ENCODE measurements at places on chromosomes 6 and 20. TPM values are rescaled to one million over a fixed set of nuclear protein-coding genes. Genes with fewer than 3 reads are reported as not detected.

GRCh38 chr20:44188752-44189151 is 1.8 kb upstream of the JPH2 start:
- no peak for ATAC-seq

Gene CGA
- 0.80 TPM for total RNA-seq

Gene PREP
- total RNA-seq = 27.2 TPM

DNA sequence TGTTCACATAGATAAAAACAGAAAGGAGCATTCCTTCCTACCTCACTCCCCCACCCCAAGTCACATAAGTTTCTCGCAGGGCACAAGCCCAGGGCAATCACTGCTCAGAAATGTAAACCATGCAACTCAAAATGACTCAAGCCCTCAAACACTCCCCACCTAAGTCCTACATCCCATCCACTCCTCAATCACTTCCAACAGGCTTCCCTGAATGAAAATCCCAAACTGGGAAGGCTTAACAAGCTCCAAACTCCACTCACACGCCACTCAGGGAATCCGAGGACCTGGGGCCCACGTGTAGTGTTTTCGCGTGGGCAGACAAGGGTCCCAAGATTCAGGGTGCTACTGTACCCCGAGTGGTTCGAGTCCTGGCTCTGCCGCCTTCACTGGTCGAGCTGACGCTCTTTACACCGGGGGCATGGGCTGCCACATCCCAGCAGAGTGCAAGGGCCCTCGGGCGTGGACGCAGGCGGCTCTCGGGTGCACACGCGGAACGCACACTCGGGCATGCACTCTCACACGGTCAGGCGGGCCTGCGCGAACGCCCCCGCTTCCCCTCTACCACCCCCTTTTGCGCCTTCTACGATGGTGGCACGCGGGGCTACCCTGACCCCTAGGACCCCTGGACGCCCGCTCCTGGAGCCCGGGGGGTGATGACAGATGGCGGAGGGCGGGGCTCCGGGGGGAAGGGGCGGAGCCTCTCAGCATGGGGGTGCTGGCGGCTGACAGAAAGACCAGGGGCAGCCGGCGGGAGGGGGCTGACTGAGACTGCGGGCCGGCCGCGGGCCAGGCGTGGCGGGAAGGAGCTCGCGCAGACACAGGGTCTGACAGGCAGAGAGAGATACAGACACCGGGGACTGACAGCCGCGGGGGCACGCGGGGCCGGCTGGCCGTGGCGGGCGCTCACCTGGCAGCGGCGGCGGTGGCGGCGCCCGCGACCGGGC is 657 bp downstream of the ZHX3 start:
- ATAC-seq = peak; percentile 76

- no peak for ATAC-seq
These were observed 799 bp upstream of the SHPRH start for GRCh38 chr6:145964948-145965366.

DNA sequence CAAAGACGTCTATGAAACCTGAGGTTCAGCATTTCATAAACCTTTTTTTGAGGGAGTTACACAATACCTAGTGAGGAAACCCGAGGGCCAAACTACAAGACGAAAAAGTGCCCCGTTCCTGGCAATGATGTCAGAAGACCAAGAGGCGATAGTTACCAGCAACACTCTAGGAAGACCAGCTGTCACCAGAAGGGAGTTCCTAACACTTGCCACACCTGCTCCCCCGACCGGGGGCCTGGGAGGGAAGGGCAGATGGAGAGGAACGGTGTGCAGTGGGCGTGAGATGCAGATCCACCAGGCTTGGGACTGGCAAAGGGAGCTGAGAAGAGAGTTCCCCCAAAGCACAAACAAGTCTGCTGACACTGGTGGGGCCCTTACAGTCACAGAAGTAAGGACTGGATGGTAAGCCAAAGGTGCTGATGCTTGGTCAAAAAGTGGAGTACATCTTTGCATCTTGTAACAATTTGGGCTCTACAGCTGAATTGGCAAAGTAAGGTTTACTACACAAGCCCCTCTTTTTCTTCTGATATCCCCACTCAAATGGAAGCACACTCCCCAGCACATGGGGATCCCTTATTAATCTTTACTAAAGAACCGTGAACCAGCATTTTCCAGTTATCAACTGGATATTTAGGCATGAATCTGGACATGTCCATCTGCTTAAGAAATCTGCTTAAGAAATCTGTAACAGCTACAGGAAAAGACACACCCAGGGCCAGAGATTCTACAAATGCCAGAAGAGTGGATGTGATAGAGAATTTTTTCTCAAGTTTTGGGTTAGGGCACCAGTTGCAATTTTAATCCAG is 38.5 kb downstream of the PANK2 start:
- ATAC-seq = peak; percentile 14

DNA sequence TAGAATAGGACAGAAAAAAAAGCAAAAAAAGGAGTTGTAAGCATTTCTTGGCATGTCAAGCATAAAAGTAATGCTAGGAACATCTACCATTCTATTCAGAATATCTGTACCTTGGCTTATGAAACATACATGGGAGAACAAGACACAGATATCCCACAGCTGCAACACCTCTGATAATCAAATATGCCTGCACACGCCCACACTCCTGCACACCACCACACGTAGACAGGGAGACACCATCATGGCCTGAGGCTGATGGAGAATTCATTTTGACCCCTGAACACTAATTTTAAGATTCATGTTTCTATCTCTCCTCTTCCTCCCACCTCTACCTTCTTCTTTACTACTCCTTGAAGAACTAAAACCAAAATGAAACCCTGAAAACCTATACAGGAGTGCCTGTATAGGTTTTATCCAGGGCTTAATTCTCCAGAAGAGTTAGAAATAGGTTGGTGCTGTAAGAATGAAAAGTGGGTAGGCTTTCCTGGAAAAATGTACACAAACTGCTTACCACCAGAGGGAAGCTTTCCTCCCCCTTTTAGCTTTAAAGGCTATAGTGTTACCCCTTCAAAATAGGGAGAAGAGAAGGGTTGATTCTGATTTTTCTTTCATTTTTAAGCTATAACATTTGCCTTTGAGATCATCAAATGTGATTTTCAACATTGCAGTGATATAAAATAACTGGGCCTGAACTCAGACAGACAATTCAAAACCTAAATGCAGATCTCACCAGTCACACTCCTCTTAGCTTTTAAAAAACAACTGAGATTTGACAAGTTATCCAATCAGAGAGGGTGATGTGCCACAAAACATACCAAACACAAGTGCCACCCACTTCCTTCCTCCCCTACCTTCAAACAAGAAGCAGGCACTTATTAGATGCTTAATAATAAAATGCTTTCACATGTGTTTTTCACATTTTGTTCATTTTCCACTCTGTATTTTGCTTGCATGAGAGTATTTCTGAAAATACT is 57.9 kb downstream of the ELOVL5 start:
- ATAC-seq = no peak

- no peak for ATAC-seq
These were observed 13.2 kb downstream of the DNAJC5 start for GRCh38 chr20:63908008-63908682.

- no peak for ATAC-seq
These were observed 37.9 kb upstream of the KHDRBS2 start for GRCh38 chr6:62323818-62324431.
